Kidney capillary endothelial cell (primary cell): ENCODE measurements at places on chromosomes 11 and 22.
A peak's percentile ranks its signal among the peaks of the same experiment; 100 is the strongest.

- DNase-seq: no peak
Observed at GRCh38 chr11:1935156-1936071, 11.7 kb upstream of the MRPL23 start.

DNA sequence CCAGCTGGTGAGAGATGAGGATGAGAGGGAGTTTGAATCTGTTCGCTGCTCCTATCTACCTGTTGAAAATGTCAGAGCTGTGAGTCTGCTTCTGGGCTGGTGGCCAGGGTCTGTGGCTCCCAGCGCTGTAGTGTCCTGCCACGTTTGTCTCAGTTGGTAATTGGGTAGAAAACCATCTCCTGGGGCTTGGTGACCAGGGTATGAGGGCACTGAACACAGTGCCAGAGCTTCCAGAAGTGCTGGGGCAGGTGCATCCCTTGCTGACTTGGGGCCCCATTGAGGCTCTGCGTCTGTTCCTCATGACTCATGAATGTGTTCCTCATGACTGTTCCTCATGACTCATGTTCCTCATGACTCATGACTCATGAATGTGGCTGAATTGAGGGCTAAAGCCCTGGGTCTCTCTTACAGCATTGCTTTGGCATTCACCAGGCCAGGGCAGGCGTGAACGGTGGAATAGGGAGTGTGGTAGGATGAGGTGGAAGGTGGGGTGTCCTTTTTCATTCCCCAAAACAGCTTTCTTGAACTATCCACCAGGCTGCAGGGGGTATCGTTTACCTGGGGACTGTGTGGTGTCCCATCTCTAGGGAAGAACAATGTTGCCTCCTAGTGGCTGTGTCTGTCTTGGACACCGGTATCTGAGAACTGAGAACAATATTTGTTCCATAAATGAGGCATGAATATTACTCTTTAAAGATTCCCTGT lies 139.5 kb downstream of the COMMD9 start:
- DNase-seq: peak; percentile 99

GRCh38 chr11:132818951-132819350 lies 713.4 kb downstream of the OPCML start:
- no peak for DNase-seq

- DNase-seq: no peak
Observed at GRCh38 chr11:35288817-35289541, 130.4 kb downstream of the SLC1A2 start.

GRCh38 chr22:28920757-28921584 lies 37.6 kb downstream of the ZNRF3 start:
- no peak for DNase-seq

- no peak for DNase-seq
Observed at GRCh38 chr11:108597736-108598355, 4.3 kb upstream of the EXPH5 start.

DNA sequence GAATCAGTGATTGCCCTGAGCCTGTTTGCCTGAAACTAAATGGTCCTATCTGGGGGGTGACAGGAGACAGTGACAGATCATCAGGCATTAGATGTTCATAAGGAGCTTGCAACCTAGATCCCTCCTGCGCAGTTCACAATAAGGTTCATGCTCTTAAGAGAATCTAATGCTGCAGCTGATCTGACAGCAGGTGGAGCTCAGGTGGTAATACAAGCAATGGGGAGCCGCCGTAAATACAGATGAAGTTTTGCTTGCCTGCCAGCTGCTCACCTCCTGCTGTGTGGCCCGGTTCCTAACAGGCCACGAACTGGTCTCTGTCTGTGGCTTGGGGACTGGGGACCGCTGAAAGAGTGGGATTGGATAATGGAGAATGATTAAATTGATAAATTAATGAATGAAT lies 14.0 kb downstream of the NOX4 start:
- DNase-seq: no peak

DNA sequence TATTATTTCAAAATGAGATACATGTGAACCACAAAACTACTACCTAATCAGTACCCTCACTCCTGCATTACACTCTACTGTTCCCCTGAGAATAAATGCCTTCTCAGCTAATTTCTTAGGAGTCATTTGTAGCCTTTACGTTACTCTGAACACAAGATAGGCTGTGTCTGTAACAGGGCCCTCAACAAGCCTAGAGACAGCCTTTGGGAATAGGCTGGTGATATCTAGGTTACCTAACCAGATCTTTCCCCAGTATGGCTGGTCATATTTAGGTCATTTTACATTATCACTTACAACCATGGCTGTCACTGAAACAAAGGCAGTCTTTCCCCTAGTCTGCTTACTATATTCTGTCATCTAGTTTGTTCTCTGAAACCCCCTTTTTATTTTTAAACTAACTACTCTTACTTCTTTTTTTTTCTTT lies 14.2 kb downstream of the ATM start:
- DNase-seq: no peak

GRCh38 chr11:91979775-91980174 lies 244.8 kb upstream of the FAT3 start:
- DNase-seq: no peak

- DNase-seq: no peak
Observed at GRCh38 chr11:113401718-113402117, 14.1 kb downstream of the ANKK1 start.

- DNase-seq: peak; percentile 18
Observed at GRCh38 chr22:17120281-17120680, 879 bp downstream of the TMEM121B start.

DNA sequence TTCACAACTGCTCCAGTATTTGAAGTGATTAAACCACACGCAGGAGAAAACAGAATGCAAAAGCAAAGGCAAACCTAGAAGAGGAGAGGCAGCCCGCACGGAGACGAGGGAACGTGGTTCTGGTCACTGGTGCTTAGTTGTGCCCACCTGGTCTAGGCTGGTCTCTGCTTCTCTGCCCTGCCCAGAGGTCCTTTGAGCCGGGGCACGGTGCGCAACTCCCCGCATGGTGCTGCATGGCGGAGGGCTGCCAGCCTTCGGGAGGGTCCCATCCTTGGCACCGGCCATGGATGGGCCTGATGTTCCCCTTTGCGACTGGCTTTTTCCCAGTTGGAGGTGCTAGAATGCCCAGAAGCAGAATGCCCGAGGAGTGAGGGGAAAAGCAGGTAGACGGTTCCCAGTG lies 46.1 kb downstream of the KCNC1 start:
- DNase-seq: no peak

DNA sequence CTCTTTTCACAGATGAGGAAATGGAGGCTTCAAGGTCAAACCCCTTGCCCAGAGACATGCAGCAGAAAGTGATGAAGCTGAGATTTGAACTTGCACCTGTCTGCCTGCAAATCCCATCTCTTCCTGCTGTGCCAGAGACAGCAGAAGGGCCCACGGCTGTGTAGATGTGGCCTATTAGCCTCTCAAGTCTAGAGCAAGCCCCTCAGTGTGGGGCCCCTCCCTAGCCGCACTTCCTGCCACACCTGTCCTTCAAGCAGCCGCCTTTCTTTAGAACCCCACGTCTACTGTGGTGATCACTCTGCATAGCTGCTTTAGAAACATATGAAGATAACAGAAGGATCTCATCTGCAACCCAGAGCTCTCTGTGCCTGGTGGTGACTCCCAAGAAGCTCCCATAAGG lies 41.2 kb upstream of the JAM3 start:
- DNase-seq: no peak

GRCh38 chr11:12159351-12160099 lies 49.1 kb downstream of the MICAL2 start:
- no peak for DNase-seq

DNA sequence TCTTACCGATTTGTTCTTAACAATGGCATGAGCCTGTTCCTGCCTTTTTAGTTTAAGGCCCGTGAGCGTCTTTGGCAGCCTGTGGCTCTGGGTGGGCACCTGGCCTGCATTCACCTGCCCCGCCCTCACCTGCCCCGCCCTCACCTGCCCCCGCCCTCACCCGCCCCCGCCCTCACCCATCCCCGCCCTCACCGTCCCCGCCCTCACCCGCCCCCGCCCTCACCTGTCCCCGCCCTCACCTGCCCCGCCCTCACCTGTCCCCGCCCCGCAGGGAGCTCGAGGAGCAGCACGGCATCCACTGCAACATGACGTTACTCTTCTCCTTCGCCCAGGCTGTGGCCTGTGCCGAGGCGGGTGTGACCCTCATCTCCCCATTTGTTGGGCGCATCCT lies 14.2 kb downstream of the GATD1 start:
- DNase-seq: no peak

DNA sequence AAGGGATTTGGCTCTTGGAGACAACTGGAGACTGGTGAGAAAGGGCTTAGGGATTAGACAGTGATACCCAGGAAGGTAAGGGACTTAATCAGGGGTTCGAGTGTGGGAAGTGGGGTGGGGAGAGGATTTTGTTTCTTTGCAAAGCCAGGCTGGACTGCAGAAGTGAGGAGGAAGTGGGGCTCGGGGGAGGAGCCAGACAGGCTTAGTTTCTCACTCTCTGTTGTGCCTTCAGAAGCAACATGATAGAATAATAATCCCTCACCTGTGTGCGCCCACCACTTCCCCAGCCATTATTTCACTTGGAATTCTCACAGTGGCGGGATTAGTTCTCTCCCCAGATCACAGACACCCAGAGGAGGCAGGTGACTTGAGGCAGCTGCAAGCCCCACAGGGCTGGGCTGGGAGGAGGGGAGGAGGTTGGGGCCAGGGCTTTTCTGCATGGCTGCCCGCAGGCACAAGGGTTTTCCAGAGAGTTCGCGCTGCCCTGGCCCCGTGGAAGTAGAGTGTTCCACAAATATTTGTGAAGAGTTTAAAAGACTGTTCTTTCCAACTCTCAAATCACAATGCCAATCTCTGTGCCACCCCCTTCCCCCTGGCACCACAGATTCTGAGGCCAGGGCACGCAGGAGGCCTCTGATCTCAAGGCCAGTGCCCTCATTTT lies 4.0 kb upstream of the SEC14L2 start:
- DNase-seq: no peak

DNA sequence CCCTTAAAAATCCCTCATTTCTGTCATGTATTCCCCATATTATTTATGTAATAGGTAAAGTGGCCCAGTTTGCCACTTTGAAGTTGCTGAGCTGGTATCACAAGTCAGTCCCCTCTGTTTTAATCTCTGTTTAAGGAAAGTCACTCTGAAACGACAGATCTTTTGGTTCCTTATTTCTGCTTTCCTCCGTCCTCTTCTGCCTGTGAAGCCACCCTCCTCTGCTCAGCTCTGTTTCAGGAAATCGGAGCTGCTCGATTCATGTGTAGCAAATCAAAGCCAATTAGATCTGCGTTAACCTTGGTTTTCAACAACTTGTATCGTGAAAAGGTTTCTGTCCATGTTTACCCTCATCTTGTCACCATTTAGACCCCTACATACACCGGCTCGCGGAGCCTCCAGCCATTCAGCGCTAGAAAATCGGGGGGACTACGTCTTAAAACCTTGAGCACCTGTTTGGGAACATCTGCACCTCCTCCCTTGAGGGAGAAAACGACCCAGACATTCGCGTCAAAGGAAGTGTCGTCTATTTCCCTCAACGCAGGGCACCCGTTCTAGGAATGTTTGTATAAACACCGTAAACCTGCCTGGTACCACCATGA lies 576 bp upstream of the SC5D start:
- DNase-seq: peak; percentile 3

- DNase-seq: peak; percentile 19
Observed at GRCh38 chr11:61041755-61042518, 60.4 kb upstream of the CD5 start.

- DNase-seq: no peak
Observed at GRCh38 chr11:20627701-20628100, 28.3 kb downstream of the SLC6A5 start.

DNA sequence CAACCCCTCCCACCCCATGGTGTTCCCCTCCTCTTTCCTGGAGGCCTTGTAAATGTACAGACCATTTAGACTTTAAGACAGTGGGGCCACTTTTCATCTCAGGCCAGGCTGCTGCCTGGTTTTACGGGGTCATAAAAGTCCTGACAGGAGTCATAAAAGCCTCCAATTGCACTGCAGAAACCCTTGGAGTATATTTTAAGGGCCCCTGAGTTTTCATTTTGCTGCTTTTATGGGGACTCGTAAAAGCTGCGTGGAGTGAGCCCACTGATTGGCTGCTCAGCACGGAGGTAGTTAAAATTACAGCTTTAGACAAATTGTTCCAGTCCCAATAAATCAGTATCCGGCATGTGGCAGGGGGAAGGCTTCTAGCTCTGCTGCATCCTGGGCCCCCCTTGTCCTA lies 627.6 kb downstream of the NTM start:
- DNase-seq: no peak

DNA sequence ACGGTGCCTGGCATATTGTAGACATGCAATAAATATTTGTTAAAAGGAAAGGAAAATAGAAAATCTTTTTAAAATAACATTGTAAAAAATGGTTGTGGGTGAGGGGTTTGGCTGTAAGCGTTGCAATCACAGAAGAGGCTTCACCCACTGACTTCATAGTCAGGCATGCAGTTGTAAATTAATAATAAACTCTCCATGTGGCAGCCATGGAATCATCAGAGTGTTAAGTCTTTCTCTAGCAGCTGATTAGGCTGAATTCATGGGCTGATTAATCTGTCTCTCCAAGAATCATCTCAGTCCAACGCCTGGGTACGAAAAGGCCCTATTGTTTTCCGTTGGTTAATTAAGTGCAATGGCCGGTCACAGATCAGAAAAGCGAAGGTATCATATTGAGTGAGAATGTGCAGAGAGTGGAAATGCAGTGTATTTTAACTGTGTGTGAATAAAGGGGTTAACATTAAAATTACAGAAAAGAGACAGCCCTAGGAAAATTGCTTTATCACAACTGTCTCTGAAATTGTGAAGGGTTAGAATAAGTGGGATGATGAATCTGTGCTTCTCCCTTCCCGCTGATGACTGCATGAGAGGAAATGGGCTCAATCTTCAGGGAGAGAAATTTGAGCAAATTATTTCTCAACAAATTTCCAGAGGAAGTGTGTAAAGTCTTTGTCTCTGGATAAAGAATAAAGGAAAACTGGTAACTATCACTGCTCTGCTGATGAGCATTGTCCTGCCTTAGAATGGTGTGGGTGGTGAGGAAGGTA lies 269.0 kb downstream of the FAM76B start:
- DNase-seq: no peak

- DNase-seq: no peak
Observed at GRCh38 chr11:8097926-8098325, 16.9 kb downstream of the TUB start.

- no peak for DNase-seq
Observed at GRCh38 chr22:36358533-36359469, 29.0 kb downstream of the MYH9 start.

GRCh38 chr11:23865341-23865975 lies 631.4 kb upstream of the LUZP2 start:
- DNase-seq: no peak

- peak; percentile 53 for DNase-seq
Observed at GRCh38 chr11:48172818-48173609, 43.6 kb upstream of the OR4B1 start.

- DNase-seq: no peak
Observed at GRCh38 chr11:65292890-65293289, 21.8 kb upstream of the CDC42EP2 start.

- DNase-seq: no peak
Observed at GRCh38 chr11:61445516-61445915, 15.6 kb downstream of the SDHAF2 start.

DNA sequence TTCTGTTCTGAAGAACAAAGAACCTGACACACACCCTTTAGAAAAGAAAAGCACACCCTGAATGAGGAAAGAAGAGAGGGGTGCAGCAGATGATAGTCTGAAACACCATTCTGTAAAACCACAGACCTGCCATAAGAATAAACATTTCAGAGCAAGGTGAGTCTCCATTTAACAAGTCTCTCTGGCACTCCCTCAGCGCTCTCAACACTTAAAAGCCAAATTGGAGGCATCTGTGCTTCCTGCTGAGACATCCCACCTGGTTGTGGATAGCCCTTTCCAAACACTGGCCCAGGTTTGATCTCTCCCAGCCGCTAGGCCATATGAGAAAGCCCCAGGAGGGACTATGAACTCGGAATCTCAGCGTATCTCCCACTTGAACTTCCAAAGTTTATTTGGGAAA lies 36.3 kb downstream of the ETS1 start:
- DNase-seq: no peak

- DNase-seq: no peak
Observed at GRCh38 chr11:102837156-102837555, 6.3 kb downstream of the MMP3 start.
